ENCODE measurements at places on chromosomes 7 and 10.

GRCh38 chr7:47326220-47326619 lies 255.7 kb downstream of the TNS3 start:
- DNase-seq, result no peak

- DNase-seq, result peak; percentile 93
Measured at GRCh38 chr10:89643812-89644690, 991 bp downstream of the PANK1 start.

- no peak for DNase-seq
Measured at GRCh38 chr7:64881461-64882287, 21.4 kb upstream of the ZNF273 start.

GRCh38 chr7:101172854-101173751 lies 7.0 kb downstream of the NAT16 start:
- no peak for DNase-seq

DNA sequence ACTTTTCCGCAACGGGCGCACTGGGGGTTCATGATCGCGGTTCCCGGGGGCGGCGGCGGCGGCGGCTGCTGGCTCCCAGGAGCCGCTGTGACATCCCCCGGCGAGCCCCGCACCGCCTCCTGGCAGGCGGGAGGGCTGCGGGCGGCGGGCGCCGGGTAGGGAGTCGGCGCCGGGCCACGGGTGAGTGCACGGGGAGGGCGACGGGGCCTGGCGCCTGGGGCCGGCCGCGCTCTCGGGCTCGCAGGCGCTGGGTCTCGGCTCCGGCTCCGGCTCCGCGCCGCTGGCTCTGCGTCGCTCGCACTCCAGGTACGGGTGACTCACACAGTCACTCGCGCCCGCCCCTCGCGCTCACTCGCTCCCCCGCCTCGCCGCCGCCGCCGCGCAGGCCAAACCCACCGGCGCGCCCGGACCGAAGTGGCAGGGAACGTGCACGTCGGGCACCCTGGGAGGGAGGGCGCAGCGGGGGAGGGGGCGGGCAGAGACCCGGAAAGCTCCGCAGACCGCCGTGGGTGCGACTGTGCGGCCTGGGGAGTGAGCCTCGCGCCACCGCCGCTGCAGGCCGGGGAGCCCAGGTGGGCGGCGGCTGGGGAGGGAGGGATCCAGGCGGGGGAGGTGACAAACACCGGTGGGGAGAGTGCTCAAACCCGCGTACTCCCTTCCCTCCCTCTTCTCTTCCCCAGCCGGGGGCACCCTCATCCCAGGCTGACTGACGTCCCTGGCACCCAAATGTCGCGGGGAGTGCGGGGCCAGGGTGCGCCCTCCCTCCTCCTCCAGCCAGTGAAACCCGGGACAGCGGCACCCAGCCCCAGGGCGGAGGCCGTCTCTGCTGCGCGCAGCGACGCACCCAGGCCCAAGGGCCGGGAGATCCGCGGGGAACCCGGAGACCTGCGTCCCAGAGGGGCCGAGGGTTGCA lies 276.9 kb upstream of the NEBL start:
- DNase-seq, result peak; percentile 33

GRCh38 chr10:27448921-27449320 lies 55.2 kb upstream of the RAB18 start:
- DNase-seq, result no peak

DNA sequence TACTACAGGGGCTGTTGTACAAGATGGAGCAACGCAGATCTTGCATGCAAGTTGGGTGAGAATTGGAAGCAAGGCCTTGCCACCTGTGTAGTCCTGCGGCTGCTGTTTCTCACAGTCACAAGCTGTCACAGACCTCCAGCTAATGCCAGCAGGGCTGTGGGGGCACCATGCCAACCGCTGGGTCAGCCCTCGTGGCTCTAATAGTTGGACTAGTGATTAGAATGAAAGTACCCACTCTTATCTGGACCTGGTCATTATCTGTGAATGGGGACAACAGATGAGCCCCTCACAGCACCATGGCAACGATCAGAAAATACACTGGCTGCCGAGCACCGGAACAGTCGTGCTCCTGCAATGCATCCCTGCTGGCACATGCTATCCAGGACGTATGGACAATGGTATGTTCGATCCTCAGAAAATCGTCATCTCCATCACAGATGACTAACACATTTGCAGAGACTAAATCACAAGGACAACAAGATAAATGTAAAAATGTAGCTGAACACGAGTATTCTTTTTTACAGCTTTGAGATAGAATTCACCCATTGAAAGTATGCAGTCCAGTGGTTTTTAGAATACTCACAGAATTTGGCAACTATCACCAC lies 80.4 kb upstream of the CALN1 start:
- no peak for DNase-seq

GRCh38 chr10:126474031-126474430 lies 85.8 kb upstream of the ADAM12 start:
- no peak for DNase-seq

- DNase-seq, result no peak
Measured at GRCh38 chr10:31020209-31020608, 11.5 kb downstream of the ZNF438 start.

DNA sequence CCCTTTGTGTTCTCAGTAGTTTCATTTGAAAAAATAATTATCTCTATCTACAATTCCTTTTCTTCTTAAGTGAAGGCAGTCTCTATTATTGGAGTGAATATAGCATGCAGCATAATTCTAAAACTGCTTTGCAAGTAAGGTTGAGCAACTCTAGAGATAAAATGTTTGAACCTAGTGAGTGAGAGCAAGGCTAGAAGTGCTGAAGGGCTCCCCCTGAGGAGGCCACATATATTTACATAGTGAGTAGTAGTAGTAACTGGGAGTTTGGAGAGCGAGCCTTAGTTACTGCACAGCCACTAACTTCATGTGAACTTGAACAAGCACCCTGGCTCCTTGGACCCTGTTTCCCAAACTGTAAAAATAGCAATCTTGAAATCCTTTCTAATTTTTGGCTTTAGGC lies 141.5 kb upstream of the DKK1 start:
- DNase-seq, result no peak

DNA sequence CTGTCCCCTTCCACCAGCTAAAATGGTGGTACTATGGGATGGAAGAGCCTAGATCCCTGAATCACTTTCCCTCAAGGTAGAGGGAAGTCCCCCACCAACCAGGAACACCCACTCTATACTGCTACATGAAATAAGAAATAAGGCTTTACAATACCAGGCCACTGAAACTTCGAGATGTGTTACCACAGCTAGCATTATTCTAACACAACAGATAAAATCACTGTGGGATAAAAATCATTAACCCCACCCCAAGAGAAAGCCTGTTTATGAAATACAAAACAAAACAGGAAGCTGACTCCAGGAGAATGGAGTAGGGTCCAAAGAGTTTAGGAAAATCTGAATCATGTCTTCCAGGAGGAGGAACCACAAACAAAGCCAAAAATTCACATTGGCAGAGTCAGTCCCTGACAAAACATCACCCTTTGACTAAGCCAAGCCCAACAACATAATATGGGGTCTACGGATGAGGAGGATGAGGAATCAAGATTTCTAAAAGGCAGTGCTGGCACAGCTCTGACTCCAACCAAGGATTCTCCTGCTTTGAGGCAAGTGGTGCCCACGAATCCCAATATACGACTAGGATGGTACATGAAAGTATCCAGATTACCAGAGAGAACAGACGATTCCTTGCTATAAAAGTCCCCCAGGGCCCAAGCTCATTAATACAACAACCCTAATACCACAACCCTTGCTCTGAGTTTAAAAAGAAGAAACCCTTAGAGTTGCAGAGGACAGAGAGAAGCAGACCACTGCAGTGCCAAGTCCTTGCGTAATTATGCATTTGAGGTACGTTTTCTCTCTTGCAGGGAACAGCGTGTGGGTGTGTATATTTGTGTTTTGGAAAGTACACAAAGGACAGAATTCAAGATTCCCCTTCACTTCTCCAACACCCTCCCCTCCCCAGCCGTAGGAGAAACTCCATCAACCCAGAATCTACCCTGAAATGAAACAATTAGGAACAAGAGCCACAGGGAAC lies 23.7 kb downstream of the XPNPEP1 start:
- no peak for DNase-seq

DNA sequence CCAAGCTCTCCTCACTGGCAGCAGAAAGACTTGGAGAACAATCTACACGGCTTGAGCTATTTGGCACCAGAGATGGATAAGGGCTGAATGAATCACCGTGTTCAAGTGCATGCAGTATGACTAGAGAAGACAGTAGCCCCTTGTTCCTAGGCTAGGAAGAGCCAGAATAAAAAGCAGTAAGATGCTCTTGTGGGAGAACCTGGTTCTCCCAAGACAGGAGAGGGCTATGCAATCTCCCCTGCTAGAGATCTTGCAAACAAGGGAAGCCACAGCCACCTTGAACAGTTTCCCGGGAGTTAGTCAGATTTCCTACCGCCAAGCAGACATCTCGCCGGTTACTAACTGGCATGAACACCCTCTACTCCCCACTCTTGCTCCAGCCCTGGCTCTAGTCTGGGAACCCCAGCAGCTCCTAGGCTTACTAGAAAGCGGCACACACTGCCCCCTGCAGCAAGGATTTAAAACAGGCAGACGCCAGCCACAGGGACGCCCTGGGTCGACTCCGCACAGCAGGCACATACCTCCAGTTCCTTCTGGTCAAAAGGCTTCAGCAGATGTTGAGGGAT lies 107.3 kb downstream of the SMURF1 start:
- peak; percentile 6 for DNase-seq

- DNase-seq, result no peak
Measured at GRCh38 chr7:128738570-128739047, 550 bp upstream of the CALU start.

DNA sequence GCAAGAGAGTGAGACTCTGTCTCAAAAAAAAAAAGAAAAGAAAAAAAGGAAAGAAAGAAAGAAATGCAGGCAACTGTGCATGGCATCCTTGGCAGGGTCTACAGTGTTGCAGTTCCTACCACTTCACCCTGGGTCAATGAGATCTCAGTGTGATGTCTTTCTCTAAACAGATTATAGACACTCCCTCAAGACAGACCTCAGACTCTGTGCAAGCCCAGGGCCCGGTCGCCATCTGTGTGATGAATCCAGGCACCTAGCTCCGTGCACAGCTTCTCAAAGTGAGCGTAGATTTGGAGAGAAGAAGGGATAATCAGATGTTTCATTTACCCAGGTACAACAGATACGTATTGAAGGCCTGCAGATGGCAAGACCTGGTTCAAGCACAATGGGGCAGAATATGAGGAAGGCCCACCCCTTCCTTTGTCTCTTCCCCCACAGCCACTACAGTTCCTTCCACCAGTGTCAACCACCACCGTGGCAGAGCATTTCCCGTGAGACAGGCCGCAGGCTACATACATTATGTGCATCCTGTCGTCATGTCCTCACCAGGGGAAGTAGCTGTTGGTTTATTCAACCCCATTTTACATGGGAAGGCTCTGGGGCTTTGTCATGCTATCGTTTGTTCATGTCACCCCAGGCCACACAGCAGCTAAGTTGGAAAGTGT lies 471.7 kb upstream of the GALNT17 start:
- peak; percentile 31 for DNase-seq

- no peak for DNase-seq
Measured at GRCh38 chr10:130215151-130215930, 79.2 kb downstream of the GLRX3 start.

GRCh38 chr7:68756986-68757495 lies 841.2 kb upstream of the AUTS2 start:
- no peak for DNase-seq

- no peak for DNase-seq
Measured at GRCh38 chr7:70063927-70064326, 465.7 kb downstream of the AUTS2 start.

- no peak for DNase-seq
Measured at GRCh38 chr7:40944981-40945585, 757.8 kb downstream of the INHBA start.

DNA sequence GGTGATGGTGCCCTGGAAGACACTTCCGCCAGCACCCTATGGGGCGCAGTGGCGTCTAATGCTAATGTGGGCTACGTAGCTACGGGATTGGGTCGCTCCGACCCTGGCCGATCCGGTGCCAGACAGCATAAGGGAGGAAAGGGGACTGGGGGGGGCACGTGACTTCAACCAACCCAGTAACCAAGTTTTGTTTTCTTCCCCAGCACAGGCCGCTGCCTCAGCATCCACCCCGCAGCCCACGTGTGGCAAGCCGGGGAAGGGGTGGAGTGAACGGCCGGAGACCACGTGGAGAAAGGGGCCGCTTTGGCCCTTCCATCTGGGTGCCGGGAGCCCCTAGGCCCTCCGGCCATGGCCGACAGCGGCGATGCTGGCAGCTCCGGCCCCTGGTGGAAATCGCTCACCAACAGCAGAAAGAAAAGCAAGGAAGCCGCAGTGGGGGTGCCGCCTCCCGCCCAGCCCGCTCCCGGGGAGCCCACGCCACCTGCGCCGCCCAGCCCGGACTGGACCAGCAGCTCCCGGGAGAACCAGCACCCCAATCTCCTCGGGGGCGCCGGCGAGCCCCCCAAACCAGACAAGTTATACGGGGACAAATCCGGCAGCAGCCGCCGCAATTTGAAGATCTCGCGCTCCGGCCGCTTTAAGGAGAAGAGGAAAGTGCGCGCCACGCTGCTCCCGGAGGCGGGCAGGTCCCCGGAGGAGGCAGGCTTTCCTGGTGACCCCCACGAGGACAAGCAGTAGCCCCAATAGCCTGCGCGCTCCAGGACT lies 2.5 kb downstream of the PRR15 start:
- no peak for DNase-seq

DNA sequence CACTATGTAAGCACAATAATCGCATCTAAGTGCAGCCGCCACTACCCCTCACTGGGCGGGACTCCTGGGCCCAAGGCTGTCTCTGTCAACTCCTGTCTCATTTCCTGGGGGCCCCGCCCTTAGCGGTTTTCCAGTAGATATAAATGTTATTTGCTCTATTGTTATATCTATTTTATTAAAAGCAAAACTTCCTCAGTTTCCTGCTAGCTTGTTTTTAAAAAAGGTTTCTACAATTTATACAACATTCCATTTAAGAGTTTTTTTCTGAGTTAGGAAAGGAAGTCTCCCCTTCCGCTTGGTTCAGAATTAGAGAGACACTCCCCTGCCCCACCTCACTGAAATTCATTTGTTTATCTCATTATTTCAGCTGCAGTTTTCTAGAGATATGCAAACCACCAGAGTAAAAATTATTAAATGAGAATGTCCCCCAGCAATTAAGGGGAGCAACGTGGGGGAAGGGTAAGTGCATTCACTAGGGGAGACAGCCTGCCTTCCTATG lies 82.7 kb downstream of the RAMP3 start:
- no peak for DNase-seq

DNA sequence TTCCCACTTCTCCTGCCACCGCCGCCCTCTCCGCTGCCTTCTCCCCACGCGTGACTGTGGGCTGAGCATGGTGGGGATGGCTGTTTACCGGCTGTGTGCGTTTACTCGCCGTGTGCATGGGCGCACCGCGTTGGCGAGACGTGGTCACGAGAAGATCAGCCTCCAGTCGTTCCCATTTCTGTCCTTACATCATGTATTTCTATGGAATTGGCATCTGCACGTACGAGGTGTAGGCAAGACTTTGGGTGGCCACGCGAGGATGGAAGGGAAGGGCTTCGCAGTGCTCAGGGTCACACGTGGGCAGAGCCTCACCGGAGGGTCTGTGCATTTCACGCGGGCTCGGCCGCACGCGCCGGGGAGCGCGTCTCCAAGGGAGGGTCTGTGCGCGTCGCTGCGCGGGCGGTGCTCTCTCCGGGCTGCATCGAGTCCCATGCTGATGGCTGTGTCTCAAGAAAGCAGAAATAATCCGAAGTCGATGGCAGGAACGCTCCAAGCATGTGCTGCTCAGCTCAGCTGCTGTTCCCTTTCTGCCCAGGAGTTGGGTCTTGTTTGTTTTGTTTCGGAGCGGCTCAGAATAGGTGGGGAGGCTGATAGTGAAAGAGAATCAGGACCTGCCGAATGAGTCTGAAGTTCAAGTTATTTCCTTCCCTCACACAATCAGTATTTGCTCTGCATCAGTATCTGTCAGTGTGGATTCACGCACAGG lies 973 bp downstream of the CAMK1D start:
- DNase-seq, result peak; percentile 59

- DNase-seq, result no peak
Measured at GRCh38 chr7:138907201-138907847, 73.9 kb downstream of the KIAA1549 start.

All from activated CD4-positive, alpha-beta T cell treated with anti-CD3 and anti-CD28 coated beads, Interleukin-10, Interleukin-2, amounts not matched to agents 100 ng/mL and 50 ng/mL, durations not matched to agents 16 hours and 8 hours (primary cell).